ENCODE measurements at places on chromosomes 7 and 10.

- DNase-seq = no peak
Measured at GRCh38 chr7:47442605-47442865, 139.4 kb downstream of the TNS3 start.

- DNase-seq = no peak
Measured at GRCh38 chr10:36880898-36881297, 244.5 kb upstream of the ANKRD30A start.

DNA sequence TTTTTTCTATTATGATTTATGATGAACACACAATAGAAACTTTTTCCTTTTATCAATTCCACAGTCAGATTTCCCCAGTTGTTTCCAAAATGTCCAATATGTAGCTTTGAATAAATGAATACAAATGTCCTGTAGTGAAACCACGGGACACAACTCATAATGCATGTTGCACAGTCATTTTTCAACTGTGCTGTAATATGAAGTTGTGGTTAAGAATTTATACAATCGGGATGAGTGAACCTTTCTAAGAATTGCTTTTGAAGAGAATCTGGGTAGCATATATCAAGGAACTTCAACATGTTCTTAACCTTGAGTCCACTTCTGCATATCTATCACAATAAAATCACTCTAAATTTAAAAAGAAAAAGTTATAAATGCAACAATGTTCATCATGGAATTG is 14.6 kb upstream of the ST7 start:
- DNase-seq = no peak

DNA sequence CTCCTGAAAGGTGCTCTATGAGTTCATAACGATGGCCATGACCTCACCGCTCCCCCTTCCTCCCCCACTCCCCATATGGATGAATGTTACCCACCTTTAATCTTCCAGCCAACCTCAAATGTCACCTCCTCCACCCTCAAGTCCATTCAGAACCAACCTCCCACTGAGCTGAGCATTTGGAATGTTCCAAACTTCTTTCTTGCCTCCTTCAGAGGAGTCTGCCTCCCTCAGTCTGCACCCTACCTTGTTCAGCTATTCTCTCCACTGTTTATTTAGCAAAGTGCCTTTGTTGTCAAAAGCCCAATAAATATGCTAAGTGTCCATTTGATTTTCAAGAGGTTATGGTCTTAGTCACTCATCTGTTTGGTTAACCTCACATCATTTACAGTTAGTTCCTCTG is 22.9 kb upstream of the MTPAP start:
- DNase-seq = no peak

DNA sequence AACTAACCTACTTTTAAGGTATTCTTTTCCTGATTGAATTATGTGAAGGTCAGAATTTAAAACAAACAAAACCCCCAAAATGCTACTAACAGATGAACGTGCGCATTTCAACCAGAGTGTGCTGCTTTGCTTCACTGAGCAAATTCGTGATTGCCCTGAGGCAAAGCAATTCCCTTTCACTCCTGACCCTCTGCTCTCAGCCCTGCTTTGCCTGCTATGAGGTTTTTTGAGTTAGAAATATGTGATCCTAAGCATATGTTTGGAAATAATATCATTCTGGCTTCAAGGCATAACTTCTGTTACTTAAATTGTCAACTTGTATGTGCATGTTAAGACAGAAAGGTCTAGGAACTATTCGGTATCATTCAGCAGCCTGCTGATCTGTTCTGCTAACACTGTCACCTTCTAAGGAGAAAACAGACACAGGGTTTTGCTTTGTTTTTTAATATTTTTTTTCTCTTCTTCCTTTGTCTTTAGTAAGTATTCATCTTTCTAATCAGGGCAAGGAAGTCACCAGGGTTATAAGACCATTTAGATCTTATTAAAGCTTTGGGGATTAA is 124.2 kb downstream of the GNAT3 start:
- DNase-seq = no peak

DNA sequence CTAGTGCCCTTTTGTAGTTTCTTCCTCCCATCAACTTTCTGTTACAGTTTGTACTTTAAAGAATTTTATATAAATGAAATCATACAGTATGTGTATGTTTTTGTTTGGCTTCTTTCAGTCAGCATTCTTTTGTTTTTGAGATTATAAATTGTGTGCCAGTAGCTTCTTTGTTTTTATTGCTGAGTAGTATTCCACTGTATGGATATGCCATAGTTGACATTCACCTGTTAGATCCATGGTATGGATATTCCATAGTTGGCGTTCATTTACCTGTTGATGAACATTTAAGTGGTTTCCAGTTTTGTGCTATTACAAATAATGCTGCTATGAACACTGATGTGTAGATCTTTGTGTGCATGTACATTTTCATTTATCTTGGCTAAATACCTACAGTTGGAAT is 70.8 kb upstream of the SYPL1 start:
- no peak for DNase-seq

GRCh38 chr10:99337311-99337811 is 8.2 kb downstream of the CNNM1 start:
- no peak for DNase-seq

GRCh38 chr10:93417266-93417665 is 64.9 kb downstream of the MYOF start:
- no peak for DNase-seq

DNA sequence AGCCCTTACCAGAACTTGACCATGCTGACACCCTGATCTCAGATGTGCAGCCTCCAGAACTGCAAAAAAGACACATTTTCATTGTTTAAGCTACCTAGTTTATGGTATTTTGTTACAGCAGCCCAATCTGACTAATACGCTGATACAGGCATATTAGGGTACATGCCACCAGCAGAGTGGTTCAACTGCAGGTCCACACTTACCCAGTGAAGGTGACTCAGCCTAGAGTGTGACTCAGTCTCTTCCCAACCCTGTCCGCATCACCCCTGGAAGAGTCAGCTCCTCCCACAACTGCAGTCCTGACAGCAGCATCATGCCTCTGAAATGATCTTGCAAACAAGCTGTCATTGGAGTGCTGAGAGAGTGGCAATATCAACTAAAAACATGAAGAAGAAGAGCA is 30.8 kb upstream of the GOT1 start:
- DNase-seq = no peak

- DNase-seq = no peak
Measured at GRCh38 chr7:75608451-75609122, 116.5 kb downstream of the SPDYE5 start.
